Fibroblast of skin of left quadriceps (primary cell): ENCODE measurements at places on chromosomes 3 and 15.
A peak's percentile ranks its signal among the peaks of the same experiment; 100 is the strongest.

DNA sequence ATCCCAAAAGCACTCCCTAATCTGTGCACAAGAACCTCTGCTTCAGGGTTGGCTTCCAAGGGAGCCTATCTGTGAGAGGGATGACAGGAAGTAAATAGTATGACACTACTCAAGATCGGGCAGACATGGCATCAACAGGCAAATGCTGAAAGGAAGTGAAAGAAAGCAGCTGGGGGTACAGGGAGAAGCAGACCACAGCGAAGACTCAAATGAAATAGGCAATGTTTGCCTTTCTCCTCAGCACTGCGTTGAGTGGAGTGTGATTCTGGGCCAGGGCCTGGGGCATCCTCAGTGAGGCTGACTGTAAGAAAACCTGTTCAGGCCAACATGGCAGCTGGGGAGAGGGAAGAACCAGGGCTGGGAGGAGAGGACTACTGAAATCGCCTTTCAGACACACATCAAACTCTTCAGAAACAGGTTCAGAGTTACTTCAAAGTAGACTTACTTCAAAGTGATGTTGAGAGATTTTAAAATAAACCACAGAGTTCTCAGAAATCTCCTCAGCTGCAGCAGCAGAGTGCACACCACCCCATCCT lies 96.6 kb downstream of the SLC9A9 start:
- DNase-seq, result no peak

DNA sequence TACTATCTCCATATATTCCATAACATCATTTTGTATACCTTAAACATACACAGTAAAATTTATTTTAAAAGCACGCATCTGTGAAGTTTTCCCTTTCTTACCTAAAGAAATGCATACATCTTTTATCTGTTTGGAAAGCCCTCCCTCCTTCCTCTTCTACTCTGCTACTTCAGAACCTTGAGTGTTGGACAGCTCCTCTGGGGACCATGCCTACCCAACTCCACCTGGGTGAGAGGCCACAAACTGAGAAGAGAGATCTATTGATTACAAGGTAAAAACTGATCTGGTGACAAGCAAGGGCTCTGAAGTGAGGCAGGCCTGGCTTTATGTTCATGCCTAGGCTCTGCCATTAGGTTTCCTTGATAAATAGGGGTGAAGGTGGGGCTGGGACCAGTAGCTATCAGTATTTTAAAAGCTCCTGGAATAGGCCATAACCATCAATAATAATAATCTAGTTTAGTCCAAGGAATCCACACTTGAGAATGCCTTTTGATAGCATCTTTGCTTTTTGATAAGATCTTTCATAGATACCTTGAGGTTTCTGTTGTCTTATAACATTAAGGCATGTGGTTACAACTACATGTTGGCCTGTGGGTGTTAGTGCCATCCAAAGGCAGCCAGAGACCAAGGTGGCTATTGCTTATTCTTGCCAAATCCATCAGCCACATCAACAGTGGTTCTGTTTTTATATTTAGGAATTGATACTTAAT lies 148.8 kb downstream of the KCNMB2 start:
- DNase-seq, result no peak

DNA sequence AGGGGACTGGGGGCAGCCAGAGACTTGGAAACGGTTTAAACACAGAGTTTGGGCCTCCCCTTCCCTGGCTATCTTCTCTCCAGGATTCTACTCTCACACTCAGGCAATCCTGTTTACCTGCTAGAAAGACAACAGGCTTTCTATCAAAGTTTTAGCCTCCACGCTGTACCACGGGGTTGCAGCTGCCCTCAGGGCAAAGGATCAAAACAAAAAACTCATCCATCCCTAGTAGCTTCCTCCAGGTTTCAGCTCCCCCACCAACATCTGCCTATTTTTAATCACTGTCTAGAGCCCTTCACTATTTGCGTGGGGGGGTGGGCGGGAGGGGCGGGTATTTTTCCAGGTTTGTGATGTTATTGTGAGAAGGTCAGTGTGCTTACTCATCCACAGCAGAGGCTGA lies 286.8 kb upstream of the TRIM42 start:
- DNase-seq, result no peak

GRCh38 chr3:185280572-185281365 lies 26.9 kb upstream of the EHHADH start:
- DNase-seq, result peak; percentile 21

- no peak for DNase-seq
These were observed 117.9 kb upstream of the PHLDB2 start for GRCh38 chr3:111741181-111741580.

DNA sequence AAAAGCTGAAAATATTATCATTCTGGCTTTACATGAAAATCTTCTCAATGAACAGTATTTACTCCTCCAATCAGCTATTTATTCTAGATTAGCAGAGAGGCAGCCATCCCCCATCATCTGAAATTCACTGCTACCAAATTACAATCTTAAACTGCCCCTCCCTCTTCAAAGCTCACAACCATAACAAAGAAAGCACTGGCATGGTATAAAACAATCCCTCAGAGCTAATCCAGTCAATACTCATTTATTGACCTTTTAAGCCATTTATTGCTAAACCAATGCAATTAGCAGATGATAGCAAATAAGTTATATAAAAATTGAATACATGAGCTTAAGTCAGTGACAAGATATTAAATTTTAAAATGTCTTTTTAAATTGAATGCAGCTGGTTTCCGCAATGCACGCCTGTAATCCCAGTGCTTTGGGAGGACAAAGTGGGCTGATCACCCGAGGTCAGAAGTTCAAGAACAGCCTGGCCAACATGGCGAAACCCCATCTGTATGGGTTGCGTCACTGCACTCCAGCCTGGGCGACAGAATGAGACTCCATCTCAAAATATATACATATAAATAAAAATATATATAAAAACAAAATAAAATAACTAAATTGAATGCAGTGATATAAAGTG lies 12.1 kb downstream of the SLC4A7 start:
- no peak for DNase-seq
